GM13977 (cell line): ENCODE measurements at places on chromosomes 4 and X.

DNA sequence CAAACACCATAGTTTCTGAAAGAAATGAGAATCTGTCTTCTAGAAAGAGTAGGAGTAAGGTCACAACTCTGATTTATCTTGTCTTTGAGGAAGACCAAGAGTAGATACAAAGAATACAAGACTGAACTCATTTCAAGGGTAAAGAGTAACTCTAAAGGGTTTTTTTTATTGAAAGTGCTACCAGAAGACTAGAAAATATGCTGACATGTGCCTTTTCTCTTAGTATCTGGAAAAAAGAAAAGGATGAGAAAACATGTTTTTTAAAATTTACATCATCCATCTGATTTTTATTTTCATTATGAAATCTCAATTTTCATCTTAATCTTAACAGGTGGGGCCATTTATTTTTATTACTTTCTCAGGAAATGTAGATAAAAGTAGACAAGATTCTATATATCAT lies 43.0 kb downstream of the UNC5C start:
- DNase-seq, result no peak

- DNase-seq, result no peak
These were observed 111.1 kb downstream of the SCD5 start for GRCh38 chr4:82687531-82687930.

DNA sequence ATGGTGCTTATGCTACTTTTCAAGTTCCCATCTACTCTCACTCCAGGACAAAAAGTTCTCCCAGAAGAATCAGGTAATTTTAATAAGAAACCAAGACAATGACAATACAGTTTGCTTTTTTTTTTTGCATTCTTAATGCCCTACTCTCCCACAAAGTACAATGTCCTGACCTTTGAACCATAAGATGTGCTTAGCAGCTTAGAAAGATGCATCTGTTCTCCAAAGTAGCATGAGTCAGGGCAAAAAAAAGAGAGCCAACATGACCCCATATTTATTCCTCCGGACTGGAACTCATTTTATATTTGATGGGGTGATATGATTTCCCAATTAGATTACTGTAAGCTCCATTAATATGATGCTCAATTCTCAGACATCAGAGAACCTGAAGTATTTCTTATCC lies 16.5 kb upstream of the PDCL2 start:
- no peak for DNase-seq

DNA sequence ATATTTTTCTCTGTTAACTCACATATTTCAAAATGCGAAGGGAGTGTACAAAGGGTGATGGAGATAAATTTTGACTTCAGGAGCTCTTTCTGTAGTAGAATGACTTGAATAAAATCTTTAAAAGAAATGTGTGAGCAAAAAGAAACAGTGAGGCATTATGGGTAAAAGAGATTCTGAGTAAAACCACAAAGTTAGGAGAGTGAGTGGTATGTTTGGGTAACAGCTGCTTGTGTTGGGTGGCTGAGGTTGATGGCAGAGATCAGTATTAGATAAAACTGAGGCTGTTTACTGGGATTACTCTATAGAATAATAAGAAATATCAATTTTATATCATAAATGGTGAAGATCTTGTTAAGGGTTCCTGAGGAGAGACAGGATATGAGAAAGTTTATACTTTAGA lies 434.2 kb upstream of the AMOT start:
- DNase-seq, result no peak
